KBM-7 (cell line): ENCODE measurements at places on chromosomes 11 and 22.
A peak's percentile ranks its signal among the peaks of the same experiment; 100 is the strongest.

- no peak for DNase-seq
Observed at GRCh38 chr22:46007003-46007847, 30.3 kb upstream of the WNT7B start.

DNA sequence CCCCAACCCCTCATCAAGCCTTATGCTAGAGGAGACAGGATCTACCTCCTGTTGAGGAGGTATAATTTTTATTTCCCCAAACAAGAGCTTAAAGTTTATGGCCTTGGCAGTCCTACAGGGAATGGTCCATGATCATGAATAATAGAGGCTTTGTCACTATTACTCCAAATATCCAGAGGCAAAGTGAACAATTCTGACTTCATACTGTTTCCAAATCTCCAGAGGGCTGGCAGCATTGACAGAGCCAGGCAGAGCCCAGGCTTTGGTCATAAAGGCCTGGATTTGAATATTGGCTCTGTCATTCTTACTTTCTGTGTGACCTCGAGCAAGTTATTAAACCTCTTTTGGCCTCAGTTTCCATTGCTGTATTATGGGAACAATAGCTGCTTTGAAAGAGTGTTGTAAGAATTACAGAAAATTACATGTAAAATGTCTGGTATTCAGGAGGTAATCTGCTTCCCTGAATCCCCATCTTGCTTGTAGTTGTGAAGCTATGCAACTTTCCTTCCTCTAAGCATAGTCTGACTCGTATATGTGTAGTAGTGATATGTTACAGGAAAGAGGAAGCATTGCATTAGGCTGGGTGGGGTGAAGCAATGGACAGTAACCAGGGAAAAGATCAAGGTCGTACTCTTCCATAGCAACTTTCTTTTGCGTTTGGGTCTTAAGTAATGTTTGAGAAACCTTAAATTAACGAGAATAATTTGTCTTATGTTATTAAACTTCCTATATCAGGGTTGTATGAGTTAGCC, 88.8 kb downstream of the CD44 start:
- no peak for DNase-seq

- DNase-seq = peak; percentile 37
Observed at GRCh38 chr11:9753021-9753420, 89.1 kb downstream of the SWAP70 start.

GRCh38 chr11:16013649-16014275, 342.6 kb downstream of the SOX6 start:
- DNase-seq = no peak

DNA sequence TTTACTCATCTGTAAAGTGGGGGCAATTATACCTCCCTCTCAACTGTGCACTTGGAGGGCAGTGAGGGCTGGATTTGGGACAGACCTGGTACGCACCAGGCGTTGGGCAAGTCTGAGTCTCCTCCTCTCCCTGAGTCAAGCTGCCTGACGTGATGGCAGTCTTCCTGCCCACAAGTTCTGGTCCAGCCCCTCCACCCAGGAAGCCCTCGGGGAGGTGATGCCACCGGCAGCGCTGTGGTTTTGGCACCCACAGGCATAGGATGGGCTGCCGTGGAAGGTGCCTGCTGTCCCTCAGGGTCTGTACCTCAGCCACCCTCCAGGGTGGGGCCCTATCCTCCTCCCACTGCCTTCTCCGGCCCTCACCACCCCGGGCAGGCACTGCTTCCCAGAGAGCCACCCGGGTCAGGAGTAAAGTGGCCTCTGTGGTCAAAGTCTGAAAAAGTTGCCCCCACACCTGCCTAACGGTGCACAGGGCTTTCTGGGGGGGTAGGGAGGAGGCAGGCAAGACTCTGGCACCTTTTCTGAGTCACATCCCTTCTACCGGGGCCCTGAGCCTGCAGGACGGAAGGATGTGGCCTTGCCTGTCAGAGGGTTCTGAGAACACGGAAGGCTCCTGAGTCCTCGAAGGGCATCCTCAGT, 6.5 kb upstream of the APOBEC3H start:
- DNase-seq = no peak

DNA sequence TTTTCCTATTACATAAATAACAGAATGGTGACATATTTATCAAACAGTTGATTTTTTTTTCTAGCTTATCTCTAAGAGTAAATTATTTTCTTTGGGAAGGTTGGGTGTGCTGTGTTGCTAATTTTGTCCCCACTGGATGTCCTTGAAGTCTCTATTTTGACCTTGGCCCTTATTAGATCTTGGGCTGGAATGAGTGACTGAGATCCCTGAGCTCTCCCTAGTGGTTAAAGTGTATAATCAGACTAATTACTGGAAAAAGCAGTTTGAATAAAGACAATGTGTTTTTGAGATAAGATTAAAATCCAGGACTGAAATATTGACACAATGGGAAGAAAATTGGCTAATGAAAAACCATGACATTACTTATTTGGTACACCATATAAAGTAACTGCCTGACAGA, 56.1 kb downstream of the AASDHPPT start:
- DNase-seq = no peak

DNA sequence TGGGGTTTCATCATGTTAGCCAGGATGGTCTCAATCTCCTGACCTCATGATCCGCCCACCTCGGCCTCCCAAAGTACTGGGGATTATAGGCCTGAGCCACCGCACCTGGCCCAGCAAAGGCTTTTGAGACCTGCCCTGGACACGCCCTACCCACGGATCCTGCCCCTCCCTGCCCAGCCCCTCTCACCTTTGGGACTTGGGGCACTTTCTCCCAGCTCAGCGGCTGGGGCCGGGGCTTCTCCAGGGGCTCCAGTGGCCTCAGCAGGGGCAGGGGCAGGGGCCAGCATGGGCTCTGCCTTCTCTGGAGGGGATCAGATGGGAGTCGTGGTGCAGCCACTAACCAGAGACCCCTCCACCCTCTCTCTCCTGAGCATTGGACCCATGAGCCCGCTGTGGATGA, 2.2 kb downstream of the MYBPC3 start:
- DNase-seq = no peak

GRCh38 chr11:76885390-76886097, 24.8 kb downstream of the ACER3 start:
- peak; percentile 16 for DNase-seq

DNA sequence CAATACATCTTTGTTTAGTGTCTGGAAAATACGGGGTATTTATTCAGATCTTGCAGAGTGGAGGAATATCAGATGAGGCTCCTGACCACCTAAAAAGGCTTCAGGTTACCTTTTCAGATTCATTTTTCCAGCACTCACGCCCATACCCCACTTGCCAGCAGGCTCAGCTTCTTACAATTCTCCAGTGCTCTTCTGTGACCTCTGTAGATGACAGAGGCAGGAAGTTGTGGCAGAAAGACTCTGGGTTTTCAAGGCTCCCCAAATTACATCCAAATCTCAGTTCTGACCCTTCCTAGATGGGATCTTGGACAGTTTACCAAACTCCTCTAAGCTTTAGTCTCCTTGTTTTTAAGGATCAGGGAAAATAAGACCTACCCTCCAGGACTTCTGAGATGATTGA, 61.1 kb downstream of the SYTL2 start:
- DNase-seq = no peak

DNA sequence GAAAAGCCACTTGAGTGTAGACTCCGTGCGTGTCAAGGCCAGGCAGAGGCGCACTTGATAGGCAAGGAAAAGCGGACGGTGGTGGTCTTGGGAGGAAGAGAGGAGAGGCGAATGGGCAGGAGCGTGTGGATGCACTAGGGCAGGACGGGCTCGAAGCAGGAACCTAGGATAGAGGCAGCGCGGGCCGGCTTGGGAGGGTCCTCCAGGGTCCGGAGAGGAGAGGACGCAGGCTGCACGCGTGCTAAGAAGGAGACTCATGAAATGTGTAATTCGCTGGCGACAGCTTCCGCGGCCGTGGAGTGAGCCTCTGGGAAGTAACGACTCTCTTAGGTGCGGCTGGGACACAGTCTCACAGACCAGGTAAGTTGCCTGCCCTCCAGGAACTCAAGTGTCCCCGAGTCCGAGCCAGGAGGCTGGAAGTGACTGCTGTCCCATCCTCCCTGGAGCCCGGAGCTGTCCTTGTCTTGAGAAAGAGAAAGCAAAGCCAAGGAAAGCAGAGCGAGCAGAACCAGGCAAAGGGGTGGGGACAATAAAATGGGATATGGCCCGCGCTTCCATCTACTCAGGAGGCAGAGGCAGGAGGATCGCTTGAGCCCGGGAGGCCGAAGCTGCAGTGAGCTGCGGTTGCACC, 874 bp upstream of the IL17RA start:
- DNase-seq = no peak

GRCh38 chr11:66491315-66491935, 11.2 kb downstream of the DPP3 start:
- no peak for DNase-seq

DNA sequence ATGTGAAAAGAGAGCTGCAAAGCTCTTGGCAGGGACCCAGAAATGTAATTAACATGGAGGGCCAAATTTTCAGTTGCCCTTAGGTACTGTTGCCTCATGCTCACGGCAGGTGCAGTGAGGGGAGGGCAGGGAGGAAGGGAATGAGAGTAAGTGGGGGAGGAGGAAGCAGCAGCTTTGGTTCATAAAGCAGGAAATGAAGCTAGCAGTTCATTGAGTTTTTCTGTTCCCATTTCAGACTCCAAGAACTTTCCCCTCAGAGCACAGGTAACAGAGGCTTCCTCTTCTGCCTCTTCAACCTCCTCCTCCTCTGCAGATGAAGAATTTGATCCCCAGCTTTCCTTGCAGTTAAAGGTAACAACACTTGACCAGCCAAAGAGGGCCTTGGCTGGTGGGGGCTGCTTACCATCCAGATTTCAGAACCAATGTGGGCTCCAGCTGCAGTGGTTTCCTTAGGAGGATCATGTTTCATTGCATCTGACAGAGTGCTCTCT, 57.9 kb upstream of the PARVA start:
- no peak for DNase-seq

- peak; percentile 11 for DNase-seq
Observed at GRCh38 chr11:112734207-112734606, 227.0 kb upstream of the NCAM1 start.

DNA sequence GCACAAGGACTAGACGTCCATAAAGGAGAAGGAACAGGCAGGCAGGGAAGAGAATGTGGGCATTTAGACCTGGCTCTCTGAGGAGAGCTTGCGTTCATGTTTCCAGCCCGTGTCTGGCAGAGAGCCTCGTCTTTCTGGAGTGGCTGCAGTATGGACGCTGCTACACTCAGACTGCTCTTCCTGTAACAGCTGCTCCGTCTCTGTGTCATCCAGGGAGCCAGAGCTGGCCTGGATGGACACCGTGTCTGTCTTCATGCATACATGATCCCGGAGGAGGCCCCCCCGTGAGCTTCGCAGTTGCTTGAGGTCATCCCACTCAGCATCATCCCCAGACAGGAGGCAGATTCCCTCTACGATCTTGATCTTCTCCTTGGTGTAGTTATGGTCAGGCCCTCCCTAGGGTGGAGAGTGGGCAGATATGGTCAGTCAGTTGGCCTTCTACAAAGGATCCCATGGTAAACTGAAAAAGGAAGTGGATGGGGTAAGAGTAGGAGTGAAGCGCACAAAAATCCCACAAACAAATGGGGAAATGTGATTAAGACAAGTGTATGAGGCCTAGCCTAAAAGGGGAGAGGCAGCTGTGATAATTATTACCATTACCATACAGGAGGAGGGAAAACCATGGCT, 13.0 kb upstream of the CKAP5 start:
- DNase-seq = no peak

GRCh38 chr11:26753723-26754504, 32.1 kb upstream of the SLC5A12 start:
- DNase-seq = peak; percentile 54

DNA sequence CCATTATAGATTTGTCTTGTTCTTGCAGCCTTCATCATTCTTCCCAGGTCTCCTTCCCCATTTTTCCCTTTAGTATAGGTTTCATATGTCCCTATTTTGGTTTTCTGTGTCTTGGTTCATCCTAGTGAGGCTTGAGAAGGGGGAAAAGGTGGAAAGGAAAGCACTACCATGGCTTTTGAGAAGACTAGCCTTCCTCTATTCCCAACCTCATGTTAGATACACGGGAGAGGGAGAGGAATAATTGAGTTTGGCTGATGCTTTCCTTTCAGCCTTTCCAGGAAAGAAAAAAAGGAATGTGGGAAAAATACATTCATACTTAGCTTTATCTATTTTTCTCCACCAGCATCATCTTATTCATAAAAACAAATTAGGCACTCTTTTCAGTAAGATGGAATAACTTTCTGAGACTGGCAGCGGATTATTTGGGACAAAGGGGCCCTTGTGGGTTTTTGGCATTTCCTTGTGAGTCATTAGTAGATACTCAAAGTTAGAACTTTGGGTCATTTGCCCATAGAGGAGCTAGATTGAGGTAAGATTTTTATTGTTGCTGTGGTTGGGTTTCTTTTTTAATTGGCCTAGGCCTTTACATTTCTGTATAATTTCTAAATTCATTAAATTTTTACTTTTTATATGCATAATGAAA, 23.8 kb downstream of the CAPRIN1 start:
- no peak for DNase-seq

DNA sequence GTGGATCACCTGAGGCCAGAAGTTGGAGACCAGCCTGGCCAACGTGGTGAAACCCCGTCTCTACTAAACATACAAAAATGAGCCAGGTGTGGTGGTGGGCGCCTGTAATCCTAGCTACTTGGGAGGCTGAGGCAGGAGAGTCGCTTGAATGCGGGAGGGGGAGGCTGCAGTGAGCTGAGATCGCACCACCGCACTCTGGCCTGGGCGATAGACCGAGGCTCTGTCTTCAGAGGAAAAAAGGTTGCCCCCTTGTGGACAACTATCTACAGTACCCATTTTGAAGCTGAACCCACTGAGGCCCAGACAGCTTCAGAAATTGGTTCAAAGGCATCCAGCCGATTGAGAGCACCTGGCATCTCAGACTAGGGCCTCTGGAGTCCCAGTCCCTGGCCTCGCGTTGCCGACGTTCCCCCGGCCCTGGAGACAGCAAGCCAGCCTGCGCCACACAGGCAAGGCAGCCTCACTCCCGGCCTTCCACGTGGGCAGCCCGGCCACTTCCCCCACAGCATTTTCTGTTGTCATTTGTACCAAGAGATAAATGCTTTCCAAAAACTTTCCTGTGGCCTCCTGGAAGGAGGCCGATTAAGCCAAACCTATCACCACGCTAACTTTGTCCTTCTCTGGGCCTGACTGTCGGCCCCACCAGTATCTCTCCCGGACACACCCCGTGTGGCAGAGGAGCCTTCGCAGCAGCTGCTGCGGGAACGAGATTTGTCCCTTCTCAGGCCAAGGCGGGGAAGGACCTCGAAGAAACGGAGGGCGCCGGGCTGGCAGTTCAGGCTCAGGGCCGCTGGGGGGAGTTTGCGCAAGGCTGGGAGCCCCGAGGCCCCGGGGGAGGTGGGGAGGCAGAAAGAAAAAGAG, 82.8 kb downstream of the FLI1 start:
- DNase-seq = no peak

DNA sequence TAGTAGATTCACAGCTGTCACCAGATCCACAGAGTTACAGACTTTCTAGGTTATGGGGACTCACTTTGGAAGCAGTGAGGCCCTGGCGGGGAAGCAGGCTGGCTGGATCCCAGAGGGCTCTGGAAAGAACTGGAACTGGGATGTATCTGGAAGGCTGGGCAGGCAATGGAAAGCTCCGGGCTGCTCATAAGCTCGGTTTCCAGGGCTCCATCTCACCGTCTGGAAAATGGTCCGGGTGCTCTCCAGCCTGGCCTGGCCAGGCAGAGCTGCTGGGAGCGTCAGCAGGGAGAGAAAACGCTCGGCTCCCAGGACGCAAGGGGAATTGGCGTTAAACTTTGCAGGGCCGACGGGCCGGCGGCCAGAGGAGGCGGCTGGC, 335 bp upstream of the SEZ6L start:
- DNase-seq = no peak

- no peak for DNase-seq
Observed at GRCh38 chr11:76327756-76328388, 53.1 kb downstream of the THAP12 start.

- no peak for DNase-seq
Observed at GRCh38 chr11:13775471-13775870, 107.0 kb downstream of the FAR1 start.

- DNase-seq = no peak
Observed at GRCh38 chr11:24093375-24093774, 403.5 kb upstream of the LUZP2 start.
